Activated T-cell treated with anti-CD3 and anti-CD28 coated beads for 4 hours (primary cell): ENCODE measurements at places on chromosomes 7 and 10.

DNA sequence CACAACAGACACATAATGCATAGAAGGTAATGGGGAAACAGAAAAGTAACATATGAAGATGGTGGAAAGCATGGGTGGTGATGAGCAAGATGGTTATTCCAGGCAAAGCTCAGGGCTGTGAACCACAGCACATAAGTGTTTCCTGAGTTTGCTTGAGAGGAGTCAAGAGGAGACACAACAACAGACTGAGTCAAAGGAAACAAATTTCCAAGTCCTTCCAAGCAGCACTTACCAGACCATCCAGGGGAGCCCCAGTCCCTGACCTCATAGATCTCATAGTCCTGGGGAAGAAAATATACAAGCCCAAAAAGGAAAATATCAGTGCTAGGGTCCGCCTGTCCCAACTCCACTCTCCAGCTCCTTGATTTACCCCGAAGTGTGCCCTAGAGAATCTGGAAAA lies 216.6 kb upstream of the FZD1 start:
- DNase-seq: no peak

- no peak for DNase-seq
Observed at GRCh38 chr10:72053690-72054089, 34.7 kb downstream of the SPOCK2 start.

DNA sequence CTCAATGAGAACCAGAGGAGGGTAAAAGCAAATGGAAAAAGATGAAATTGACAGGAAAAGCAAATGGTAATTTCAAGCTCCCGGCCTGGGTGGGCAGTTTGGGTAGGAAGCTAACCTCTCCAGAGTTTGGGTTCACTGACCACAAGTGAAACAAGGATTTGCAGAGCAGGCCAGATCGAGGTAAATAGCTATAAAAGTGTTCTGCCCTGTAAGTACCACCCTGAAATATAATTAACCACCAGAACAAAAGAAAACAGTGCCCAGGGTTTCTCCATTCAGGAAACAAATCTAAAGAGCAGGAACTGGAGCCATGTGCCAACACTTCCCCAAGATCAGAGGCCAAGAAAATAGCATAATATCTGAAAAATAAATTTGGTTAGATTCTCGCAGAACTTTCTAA lies 276.7 kb upstream of the MEOX2 start:
- no peak for DNase-seq

DNA sequence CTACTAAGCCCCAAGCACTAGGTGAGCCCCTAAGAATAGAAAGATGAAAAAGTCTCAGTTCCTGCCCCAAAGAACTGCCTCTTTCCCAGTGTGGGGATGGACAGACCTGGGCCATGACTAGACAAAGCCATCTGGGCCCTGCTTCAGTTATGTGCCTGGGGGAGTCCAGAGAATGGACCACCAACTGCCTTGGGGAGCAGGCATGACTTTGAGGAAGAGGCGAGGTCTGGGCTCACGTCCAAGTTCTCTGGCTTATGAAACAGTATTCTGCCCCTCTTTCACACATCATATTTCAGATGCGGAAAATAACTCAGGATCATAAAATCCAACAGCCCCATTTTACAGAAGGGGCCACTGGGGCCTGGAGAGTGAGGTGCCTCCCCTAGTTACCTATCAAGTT lies 80.3 kb downstream of the PLXNA4 start:
- DNase-seq: no peak

GRCh38 chr7:116805100-116805544 lies 57.3 kb upstream of the CAPZA2 start:
- DNase-seq: no peak

GRCh38 chr10:107417446-107417845 lies 252.9 kb upstream of the SORCS1 start:
- DNase-seq: no peak

GRCh38 chr7:80644054-80644453 lies 5.6 kb downstream of the CD36 start:
- no peak for DNase-seq

DNA sequence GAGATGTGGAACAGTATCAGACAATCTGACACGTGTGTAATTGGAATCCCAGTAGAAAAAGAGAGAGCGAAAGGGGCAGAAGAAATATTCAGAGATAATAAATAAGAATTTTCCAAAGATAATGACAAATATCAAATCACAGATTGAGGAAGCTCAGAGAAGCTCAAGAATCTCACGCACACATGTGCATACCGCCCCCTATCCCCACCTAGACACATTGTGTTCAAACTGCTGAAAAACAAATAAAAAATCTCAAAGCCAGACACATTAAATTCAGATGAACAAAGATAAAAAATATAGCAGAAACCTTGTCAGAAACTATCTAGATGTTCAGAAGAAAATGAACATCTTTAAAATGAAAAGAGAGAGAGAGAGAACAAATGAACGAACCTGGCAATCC lies 17.2 kb downstream of the SFR1 start:
- DNase-seq: no peak

- DNase-seq: no peak
Observed at GRCh38 chr7:151851782-151852181, 25.1 kb downstream of the PRKAG2 start.

DNA sequence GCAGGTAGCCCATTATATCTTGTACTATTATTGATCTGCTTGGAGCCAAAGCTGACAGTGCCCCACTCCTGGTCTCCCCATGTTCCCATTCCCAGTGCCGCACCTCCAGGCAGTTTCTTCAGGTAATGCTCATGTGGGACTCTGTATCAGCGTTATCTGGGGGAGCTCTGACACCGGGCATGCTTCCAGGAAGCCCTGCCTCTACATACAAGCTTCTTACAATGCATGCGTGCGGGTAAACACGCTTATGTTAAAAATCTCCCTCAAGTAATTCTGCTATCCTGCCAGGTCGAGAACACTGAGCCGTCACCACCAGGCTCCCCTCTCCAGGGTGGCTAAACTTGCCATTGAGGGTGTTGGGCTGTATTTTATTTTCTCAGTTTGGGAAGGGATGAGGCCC lies 61.6 kb upstream of the LBX1 start:
- no peak for DNase-seq

DNA sequence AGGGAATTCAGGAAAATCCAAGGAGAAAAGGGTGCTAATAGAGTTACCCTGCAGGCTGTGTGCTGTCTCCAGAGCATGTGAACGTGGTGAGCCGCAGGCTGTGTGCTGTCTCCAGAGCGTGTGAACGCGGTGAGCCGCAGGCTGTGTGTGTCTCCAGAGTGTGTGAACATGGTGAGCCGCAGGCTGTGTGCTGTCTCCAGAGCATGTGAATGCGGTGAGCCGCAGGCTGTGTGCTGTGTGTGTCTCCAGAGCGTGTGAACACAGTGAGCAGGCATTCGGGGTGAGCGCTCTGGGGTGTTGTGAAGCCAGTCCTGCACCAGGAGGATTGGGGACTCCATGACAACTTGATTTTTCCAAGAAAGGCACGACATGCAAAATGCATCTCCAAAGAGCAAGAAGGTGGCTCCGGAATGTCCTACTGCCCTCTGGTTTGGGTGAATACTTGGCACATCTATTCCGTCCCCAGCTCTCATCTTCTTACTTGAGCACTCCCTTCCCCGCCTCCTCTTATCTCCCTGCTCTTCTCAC lies 407.9 kb upstream of the SHH start:
- no peak for DNase-seq

DNA sequence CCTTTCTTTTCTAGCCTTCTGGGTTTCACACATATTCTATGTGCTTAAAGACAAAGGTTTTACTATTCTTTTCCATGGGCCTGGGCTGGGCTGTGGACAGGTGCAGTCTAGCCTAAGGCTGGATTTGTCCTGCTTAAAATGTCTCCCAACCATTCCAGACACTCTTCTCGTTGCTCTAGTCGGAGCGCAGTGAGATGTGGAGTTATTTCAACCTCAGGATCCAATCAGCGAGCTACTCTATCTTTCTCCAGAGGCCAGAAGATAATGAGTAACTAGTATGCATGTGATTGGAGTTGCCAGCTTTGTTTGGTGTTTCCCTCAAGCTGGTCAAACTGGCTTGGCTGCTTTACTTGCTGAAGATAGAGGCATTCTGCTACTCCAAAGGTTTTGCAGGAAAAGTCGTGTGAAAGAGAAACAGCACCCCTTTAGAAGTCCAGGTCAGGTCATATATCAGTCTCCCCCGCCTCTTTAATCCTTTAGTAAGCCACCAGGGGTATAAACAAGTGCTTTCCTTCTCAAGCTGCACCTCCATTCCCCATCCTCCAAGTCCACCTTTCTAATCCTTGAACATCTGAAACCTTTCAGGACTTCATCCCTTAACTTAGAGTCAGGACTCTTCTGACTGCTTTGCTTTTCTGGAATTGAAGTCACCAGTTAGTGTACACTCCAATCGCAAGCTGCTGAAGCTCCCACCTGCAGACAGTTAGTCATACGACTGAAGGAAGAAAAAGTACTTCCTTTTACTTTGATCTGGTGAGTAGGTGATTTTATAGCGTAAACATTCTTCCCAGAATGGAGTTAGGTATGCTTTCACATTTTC lies 78.8 kb downstream of the DNMBP start:
- no peak for DNase-seq

- no peak for DNase-seq
Observed at GRCh38 chr10:43938810-43939209, 290.1 kb upstream of the ZNF32 start.

DNA sequence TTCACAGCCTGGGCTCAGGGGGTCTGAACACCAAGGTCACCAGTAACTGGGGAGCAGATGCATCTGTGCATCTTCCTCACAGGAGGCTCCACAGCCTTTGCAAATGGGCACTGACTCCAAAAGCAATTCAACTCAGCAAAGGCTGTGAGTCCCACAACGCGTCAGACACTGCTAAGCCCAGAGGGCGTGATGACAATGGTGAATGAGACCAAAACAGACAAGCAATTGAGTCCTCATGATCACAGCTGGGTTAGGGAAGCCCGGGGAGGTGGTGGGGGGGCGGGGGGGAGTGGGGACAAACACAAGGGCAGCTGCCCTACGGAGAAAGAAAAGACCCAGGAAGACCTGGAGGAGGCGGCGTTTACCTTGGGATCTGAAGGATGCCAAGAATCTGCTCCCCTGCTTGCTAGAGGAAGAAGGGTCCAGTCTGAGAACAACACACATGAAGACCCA lies 61.6 kb upstream of the RNF32 start:
- no peak for DNase-seq

DNA sequence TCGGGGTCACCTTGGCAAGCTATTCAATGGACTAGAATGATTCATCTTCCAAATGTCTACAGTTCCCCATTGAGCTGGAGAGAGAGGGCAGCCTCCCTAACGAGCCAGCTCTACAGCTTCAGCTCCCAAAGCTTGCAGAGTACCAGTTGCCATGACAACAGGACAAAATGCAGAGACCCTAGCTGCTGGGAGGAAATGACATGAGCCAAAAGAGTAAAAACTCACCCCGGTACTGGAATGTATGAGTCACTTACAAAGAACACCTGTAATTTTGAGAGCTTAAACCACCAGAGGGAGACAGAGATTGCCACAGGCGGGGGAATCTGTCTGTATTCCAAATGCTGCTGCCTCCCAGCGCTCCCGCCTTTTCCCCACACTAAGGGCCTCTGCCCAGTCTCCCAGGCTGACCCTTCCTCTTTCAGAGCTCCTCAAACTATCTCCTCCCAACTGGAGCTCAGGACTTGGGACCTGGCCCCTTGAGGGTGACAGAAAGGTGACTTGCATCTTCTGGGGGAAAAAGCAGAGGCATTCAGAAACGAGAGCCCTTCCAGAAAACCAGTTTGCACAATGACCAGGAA lies 95.5 kb downstream of the CUL2 start:
- peak; percentile 30 for DNase-seq

DNA sequence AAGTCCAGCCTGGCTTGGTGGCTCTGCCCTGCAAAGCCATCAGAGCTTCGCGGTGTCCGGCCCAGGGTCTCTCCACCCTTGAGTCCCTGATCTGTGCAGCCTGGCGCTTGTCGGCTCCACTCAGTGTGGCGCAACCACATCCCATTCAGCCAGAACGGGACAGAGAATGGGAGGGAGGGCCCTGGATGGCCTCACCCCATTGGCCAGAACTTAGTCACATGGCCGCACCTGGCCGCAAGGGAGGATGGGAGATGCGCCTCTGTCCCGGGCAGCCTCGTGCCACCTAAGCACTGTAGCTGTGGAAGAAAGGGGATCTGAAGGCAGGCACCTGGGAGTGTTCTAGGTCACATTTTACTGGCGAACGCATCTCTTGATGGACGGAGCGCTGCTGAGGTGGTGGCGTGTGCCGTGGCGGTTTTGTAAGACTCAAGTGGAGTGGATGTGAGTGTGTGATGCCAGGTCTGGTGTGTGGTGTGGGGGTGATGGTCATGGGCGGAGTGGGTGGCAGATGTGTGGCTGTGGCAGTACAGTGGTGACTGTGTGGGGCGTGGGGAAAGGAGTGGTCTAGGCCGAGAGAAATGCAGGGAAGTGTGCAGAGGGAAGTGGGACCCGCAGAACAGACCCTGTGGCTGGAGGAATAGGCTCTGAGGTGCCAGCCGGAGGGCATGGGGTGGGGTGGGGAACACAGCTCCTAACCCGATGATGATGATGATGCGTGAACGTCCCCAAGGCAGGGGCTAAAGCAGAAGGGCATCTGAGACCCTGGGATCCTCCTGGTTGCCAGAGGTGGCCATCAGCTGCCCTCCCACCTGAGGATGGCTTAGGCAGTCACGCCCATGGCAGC lies 19.0 kb downstream of the CLEC2L start:
- no peak for DNase-seq

DNA sequence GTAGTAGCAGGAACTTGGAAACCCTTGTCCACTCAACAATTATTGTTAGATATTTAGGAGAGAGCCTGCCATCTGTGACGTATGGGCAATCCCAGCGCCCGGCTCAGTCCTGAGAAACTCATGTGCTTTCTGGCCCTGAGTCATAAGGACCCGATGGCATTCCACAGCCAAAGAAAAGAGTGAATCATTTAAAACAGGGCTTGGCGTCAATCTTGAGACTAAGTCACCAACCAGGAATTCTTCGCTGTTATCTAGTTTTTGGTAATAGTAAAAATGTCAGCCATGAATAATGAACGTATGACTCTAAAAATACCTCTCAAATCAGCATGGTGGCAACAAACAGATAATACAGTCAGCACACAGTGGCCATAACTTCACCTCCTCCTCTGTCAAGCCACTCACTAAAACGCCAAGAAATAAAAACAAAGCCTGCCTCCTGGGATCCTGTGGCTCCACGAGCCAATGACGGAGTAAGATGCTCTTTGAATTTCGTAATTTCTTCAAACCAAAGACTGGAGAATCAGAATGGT lies 140.8 kb downstream of the ADAM12 start:
- DNase-seq: no peak

DNA sequence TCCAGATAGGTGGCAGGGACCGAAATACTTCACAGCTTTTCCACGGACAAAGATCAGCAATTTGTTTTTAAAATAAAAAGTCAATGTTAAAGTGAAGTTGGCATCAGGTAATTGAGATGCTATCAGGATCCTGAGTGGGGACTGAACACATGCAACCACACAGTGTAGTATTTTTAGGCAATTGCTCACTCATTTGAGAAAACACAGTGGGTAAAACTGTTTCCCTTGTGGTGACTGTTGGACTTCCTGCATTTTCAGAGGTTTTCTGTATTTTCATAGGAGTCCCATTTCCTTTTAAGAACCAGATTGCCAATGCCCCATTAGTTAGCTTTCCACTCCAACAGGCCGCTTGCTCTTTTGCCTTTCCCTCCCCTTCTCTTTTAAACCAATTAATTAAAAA lies 159.5 kb upstream of the ZNF32 start:
- DNase-seq: no peak
